Mucosa of descending colon (tissue), 3 donors: ENCODE measurements at places on chromosomes 4 and X. TPM values are rescaled to one million over a fixed set of nuclear protein-coding genes. Genes with fewer than 3 reads are reported as not detected.

DNA sequence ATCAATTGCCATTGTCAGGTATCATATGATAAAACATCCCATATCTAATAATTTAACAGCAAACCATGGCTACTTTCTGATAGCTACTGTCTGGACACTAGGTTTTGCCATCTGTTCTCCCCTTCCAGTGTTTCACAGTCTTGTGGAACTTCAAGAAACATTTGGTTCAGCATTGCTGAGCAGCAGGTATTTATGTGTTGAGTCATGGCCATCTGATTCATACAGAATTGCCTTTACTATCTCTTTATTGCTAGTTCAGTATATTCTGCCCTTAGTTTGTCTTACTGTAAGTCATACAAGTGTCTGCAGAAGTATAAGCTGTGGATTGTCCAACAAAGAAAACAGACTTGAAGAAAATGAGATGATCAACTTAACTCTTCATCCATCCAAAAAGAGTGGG, 7.0 kb downstream of the NPY5R start:
- no peak for DNase-seq

DNA sequence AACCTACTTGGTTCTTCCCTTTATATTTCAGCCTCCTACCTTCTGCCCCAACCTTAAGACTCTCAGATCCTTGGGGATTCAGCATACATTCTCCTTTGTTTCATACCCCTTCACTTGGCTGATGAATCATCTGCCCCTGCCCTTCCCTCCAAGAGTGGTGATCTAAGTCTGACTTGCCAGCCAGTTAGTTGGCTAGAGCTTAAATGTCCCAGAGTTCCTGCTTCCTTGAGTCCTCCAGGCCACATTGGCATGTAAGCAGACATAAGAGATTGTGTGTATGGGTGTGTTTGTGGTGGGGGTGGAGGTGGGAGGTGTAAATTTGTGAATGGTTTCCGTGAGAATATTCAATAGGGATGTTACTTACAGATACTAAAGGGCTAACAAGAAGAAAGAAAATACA, 3.7 kb upstream of the TEX13D start:
- no peak for DNase-seq

DNA sequence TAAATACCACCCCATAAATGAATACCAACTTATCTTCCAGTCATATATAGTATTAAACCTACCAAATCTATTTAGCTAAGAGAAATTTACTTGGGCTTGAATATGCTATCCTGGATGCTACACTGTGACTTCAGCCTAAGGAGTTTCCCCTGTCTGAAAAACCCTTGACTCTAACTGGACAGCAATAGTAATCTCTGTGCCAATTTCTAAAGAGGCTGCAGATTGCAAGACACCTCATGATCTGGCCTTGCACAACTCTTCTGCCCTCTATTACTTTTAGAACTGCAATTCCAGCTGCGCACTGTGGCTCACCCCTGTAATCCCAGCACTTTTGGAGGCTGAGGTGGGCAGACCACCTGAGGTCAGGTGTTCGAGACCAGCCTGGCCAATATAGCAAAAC, 371.5 kb downstream of the KCNIP4 start:
- no peak for DNase-seq

DNA sequence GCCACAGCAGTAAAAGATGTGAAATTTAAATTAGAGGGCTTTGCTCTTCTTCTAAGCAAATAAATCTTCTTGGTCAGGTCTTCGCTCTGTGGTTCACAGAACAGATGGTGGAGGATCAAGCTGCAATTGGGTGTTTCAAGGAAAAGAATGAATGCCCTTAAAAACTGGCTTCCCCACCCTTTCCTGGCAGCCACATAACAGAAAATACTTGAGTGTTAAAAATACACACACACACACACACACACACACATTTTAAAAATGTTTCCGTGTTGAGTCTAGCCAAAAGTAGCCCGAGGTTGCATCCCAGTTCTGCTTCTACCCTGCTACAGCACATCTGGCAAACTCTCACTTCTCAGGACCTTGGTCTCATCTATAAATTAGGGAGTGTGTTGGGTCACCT, 56.7 kb upstream of the FGFBP2 start:
- DNase-seq, result no peak

DNA sequence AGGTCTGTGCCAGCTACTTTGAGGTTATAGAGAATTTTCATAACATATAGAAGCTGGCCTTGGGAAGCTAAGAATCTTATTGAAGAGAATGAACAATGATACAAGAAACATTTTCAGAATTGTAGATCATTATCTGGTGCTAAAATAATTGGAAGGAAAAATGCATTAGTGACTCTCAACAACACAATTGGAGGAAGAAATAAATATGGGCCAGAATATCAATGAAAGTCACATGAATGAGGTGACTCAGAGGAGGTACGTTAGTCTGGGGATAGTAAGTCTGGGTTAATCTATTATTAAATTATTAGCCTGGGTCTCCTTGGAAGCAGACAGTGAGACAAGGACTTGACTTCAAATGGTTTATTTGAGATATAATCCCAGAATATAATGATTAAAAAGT, 529.3 kb upstream of the SLIT2 start:
- no peak for DNase-seq

GRCh38 chr4:140809676-140810075, 53.5 kb upstream of the TBC1D9 start:
- DNase-seq, result no peak

CXXC4 gene
- total RNA-seq, result 1.7 TPM

GRCh38 chr4:53522334-53522733, 69.0 kb downstream of the LNX1 start:
- DNase-seq, result no peak

- no peak for DNase-seq
Observed at GRCh38 chr4:80219301-80220025, 22.2 kb downstream of the PRDM8 start.

GRCh38 chrX:145002771-145003170, 244.5 kb upstream of the SPANXN1 start:
- DNase-seq, result no peak

GRCh38 chrX:43314525-43314924, 341.6 kb upstream of the MAOA start:
- no peak for DNase-seq

GRCh38 chr4:128512161-128512560, 224.5 kb upstream of the PGRMC2 start:
- DNase-seq, result no peak

- DNase-seq, result no peak
Observed at GRCh38 chrX:137547291-137547690, 18.6 kb upstream of the ZIC3 start.

USP9X gene
- total RNA-seq, result 88.9 TPM

CPZ gene
- 0.63 TPM for total RNA-seq

- DNase-seq, result no peak
Observed at GRCh38 chrX:16797841-16798240, 11.6 kb downstream of the TXLNG start.

GRCh38 chr4:61985426-61985825, 785.3 kb downstream of the ADGRL3 start:
- DNase-seq, result no peak

DCAF8L2 gene
- not detected for total RNA-seq

OR13H1 gene
- not detected for total RNA-seq

CORIN gene
- total RNA-seq, result 0.52 TPM

GRCh38 chr4:88008122-88008742, 797 bp downstream of the PKD2 start:
- DNase-seq, result peak; percentile 55

DNA sequence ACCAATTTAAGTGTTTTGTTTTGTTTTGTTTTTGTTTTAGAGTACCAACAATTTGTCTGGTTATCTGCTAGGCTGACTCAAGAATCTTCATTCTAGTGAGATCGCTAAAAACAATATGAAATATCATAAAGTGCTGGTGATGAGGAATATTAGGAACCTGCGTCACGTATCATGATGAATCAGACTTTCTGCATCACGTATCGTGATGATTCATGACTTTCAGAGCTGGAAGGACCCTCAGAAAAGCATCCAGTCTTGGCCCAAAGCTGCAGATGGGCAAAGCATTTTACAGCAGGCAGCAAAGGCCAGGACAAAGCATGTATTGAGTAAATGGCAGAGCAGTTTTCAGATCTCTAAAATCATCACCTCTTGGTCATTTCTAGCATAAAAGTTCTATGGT, 278.0 kb upstream of the BOD1L1 start:
- no peak for DNase-seq
